ENCODE measurements at places on chromosomes 5 and 9.

GRCh38 chr9:3675946-3676345, 150.1 kb upstream of the RFX3 start:
- DNase-seq = no peak

DNA sequence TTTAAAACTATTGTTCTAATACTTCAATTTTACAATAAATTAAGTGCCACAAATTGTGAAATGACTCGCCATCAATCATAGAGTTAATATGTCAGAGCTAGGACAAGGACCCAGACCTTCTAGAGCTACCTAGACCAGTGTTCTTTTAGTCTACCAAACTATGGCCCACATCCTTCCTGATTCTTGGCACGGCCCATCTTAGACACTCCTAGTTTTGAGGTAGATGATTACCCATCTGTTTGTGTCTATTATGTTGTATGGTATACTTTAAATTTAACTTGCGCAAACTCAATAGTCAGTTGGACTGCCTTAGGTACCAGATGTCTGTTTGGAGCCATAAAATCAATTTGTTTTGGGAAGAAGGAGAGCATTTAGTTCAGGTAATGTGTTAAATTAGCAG, 17.5 kb downstream of the CDC26 start:
- DNase-seq = no peak

DNA sequence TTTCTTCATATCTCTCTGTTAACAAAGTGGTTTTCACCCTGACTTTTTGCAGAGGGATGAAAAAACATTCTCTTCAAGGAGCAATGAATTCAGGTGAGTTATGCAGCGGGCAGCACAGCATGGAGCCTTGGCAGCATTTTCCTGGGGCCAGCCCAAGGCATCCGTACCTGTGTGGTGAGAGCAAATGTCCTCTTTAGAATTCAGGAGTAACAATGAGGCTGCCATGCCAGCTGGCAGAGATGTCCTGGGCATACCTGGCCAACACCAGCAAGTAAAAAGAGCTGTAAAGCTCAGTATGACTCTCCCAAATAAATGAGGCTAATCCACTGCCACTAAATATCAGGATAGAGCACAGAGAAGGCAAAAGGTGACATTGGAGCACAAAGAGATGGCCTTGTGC, 277.6 kb upstream of the TRPC7 start:
- no peak for DNase-seq

DNA sequence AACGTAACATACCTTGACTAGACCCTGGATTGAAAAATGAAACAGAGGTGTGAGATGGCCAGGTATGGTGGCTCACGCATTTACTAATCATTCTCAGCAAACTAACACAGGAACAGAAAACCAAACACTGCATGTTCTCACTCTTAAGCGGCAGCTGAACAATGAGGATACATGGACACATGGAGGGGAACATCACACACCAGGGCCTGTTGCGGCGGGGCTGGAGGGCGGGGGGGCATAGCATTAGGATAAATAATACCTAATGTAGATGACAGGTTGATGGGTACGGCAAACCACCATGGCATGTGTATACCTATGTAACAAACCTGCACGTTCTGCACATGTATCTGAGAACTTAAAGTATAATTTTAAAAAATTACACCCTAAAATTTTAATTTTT, 15.9 kb downstream of the RAPGEF6 start:
- no peak for DNase-seq

DNA sequence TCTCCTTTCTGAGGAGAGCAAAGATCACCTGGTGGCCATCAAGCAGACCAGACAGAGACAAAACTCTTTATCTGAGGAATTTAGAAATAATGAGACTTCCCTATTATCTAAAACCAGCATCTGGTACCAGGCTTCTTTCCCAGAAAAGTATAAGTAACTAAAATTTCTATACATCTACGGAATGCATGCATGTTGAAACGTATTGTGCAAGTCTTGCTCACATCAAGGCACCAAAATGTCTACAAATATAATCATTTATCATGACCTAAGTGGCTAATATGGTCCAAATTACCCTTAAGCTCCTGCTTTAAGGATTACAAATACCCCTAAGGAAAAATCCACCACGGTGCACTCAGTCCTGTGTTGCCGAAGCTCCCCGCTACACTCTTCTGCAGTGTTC, 286.3 kb downstream of the CDH18 start:
- no peak for DNase-seq

DNA sequence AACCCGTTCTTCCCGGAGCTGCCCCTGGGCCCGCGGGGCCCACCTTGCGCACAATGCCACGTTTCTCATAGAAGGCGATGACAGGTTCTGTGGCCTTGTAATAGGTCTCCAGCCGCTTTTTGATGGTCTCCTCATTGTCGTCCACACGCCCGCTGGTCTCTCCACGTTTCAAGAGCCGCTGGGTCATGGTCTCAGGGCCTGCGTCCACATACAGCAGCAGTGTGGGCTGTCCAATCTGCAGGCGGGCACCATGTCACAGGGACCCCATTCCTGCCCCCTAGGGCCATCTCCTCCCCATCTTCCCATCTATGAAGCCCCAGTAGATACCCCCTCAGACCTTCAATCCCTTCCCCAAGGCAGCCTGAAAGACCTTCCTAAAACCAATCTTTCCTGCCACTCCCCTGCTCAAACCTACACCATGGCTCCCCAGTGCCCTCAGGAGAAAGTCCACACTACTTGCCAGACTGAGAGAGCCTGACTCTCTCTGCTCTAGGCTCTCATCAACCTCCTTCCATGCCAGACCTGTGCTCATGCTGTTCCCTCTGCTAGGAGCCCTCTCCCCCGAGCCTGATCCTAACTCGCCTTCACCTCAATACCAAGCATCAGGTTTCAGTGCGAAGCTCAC, 9.1 kb downstream of the AK1 start:
- no peak for DNase-seq

DNA sequence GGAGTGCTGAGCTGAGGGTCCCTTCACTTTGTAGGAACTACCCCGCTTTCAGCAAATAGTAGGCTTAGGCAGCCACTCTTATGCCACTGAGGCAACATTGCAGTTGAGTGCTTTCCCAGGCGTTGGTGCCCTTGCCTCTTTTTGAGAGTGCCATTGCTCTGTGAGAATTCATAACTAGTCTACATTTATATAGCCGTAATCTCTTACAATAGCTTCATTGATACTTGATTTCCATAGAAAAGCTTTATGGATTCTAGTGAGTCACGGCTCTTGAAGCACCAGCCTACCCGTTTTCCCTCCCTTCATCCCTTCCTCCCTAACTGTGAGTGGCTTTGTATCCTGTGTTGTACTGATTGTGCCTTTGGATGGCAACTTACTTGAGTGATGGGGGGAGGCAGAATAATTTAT, 283.9 kb downstream of the AOPEP start:
- DNase-seq = no peak

DNA sequence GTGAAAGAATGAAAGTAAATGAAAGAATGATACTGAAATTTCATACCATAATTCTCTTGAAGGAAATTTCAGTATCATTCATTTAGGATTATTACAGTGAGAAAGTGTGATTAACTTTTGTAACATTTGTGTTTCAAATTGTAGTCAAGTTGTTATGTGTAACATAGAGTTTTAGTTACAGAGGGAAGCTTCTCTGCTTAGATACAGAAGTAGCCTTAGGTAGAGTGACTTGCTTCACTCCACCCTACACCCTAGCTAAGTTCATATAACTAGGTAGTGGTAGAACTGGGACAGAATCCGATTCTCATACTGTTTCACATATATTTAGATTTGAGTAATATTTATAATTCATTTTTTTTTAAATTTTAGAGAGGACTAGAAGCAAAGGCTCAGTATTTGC, 9.0 kb downstream of the RASA1 start:
- DNase-seq = no peak

DNA sequence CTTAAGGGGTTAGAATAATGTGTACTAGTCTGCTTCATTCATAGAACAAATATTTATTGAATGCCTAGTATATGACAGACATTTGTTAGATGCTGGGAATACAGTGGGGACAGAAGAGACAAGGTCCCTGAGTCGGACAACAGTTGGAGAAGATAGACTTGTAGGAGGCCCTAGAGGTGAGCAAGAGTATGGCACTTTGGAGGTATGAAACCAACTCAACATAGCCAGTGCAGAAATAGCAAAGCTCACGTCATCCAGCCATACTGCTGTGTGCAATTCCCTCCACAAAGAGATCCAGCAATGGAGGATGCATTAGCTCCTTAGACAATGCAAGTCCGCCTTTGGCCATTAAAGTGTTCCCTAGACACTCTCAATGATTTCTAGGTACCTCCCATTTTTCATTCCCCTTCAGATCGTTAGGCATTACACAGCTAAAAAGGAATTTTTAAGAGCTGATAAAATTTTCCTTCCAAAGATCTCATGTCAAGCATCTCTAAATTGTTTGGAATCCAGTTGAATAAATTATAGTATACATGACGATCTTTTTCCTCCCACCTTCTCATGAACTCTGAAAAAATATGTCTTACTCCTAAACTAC, 1949.6 kb upstream of the WWC1 start:
- no peak for DNase-seq

- no peak for DNase-seq
Measured at GRCh38 chr5:67984546-67984945, 231.0 kb upstream of the PIK3R1 start.

GRCh38 chr5:98968056-98968564, 39.3 kb upstream of the CHD1 start:
- DNase-seq = no peak

DNA sequence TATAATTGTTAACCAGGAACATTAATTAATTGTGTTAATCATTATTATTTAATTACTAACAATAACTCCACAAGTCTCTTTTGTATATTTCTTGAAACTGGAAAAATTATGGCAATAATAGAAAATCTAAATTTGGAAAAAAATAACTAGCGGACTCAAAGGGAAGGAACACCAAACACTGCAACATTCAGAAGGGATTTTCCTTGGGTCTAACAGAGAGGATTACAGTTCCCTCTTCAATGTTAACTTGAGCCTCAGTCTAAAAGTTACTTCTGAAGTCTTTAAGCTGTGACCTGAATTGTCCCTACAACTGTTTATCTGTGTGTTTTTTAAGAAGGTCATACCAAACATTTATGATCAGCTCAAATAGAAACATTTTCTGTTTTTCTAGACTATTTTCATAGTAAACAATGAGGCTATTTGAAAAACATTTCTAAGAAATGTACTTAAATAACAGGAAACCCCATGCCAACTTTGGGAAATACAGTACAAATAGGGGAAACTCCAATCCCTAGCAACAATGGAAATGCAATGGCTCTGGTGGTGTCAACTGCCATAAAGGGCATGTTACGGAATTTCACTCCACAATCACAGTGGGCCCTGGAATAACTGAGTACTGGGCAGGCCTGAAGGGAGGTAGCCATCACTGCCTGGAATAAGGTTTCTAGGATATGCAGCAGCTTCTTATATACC, 61.2 kb downstream of the MCTP1 start:
- DNase-seq = no peak

DNA sequence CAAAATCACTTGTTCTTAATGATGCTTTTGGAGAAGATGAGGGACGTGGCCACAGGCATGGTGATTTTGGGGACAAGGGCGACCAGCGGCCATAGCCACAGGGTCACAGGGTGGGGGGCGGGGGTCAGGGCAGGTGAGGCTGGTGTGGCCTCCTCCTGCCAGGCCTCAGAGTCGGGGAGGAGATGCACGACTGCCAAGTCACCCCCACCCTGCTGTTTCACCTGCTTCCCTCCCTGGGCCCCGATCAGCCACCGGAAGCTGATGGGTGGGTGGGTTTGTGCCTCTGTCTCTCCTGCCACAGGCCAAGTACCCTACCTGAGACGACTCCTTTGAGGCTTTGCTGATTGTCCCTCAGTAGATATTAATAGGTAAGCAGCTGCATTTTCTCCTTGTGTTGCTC, 199.3 kb downstream of the PAX5 start:
- no peak for DNase-seq

DNA sequence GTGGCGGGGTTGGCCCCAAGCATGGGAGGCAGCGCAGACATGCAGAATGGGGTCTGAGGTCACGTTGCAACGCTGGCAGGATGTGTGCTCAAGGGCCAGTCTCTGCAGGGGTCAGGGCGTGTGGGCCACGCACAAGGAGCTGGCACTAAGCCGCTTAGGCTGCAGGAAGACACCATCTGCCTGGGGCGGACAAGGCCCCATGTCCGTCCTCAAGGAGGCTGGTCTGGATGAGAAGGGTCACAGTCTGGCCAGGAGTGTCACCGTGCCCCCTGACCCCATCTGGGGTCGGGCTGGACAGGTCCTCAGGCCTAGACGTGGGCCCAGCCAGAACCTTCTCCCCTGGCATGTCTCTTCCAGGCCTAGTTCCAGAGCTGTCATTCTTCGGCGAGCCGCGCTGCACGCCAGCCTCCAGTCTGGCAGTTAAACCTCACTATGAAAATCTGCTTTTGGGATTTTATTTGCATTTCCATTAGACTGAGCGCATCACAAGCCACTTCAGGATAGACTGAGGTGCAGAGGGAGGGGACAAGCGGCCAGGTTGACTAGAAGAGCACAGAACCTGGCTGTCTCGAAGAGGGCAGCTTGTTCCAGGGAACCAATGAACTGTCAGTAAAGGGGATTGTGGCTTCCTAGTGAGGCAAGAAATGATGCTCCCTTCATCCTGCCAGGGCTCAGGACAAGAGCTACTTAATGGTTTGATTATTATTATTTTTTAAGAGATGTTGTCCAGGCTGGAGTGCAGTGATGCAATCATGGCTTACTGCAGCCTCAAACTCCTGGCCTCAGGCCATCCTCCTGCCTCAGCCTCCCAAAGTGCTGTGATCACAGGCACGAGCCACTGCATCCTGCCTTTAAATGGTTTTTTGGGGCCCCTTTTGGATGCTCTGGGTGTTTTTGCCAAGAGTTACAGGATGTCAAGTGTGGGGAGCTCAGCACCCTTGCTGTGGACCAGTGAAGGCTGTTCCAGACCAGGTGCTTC, 4.3 kb downstream of the BRD3OS start:
- DNase-seq = no peak

DNA sequence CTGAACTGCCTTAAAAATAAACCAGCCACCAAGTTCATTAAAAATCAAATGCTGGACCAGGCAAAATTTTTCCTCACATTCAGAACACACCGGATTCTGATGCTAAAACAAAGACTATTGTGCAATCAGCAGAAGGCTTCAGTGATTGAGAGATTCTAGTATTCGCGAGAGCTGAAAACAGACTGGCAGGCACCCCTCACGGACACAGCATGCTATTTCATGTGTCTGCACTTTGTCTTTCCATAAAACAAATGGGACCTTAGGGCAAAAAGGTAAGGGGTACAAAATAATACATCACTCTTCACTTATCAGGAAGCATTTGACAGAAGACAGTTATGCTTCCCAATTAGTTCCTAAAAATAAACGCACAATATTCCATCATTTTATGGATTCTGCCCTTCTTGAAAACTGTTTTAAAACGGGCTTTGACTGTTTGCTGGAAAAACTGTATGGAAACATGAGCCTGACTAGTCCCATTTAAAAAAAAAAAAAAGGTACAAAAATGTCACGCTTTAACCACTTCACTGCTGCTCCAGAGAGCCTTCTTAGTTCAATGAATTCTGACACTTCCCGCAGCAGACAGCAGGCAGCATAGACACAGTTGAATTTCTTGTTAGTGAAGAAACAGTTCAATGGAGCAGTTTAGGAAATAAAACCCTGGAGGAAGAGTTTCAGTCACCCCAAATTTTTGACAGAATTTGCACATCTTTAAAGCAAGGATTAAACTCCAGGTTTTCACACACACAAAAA, 99.2 kb downstream of the MED27 start:
- DNase-seq = no peak
